Activated CD4-positive, alpha-beta T cell treated with anti-CD3 and anti-CD28 coated beads for 36 hours (primary cell): ENCODE measurements at places on chromosomes 1 and 21. TPM values are rescaled to one million over a fixed set of nuclear protein-coding genes. Genes with fewer than 3 reads are reported as not detected.

GRCh38 chr1:153396461-153396860 is 5.6 kb upstream of the S100A8 start:
- H3K4me3 ChIP-seq = no peak overlapping the region
- DNase-seq = no peak
- no peaks in the 10 kb centered on the region for H3K4me1 ChIP-seq
- H3K27ac ChIP-seq = no peak overlapping the region
- no peaks in the 10 kb centered on the region for H3K36me3 ChIP-seq

- H3K27me3 ChIP-seq = no peaks in the 10 kb centered on the region
- H3K4me1 ChIP-seq = no peaks in the 10 kb centered on the region
Observed at GRCh38 chr1:186643614-186644013, 36.6 kb downstream of the PTGS2 start.

DNA sequence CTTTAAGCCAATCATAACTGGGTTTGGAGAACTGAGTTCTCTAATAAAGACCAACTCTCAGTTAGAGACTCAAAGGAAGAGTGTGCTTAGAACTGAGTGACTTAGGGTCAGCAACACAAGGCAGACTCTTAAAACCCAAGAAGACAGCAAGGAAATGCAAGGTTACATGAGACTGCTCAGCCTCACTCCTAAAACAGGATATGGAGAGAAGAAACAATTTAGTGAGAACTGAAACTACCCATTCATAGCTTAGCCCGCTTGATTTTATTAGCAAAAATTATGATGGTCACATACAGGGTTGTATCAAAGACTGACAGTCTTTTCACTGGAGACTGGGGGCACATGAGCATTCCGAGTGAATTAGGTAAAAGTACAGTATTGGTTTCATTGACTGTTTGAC is 78.9 kb upstream of the DMRTA2 start:
- DNase-seq = no peak
- no peaks in the 10 kb centered on the region for H3K4me1 ChIP-seq
- H3K36me3 ChIP-seq = peaks cover 62% of the 10 kb centered on the region
- H3K4me3 ChIP-seq = no peak overlapping the region
- H3K27ac ChIP-seq = no peak overlapping the region

DNA sequence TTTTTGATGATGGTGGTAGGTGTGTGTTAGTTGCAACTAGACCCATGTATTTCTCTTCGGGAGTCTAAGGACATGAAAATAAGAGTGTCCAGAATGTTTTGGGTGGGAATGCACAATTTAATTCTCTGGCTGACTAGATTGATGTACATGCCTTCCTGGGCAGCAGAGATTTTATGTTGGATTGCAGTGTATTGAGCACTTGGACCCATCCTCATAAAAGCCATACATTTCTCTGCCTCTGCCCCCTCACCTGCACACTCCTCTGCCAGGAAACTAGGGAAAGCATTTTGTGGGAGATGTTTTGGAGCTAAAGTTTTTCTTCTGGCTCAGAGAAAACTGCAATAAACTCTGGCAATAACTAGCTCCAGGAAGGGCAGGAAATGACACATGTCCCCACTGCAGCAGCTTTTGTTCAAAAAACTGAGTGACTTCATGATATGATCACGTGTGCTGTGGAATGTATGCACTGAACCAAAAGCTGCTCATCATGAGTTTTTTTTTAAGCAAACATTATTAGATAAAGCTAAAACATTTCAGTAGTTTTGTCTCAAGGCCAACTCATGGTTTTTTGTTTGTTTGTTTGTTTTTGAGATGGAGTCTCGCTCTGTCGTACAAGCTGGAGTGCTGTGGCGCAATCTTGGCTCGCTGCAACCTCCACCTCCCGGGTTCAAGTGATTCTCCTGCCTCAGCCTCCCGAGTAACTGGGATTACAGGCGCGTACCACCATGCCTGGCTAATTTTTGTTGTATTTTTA is 17.6 kb downstream of the RIT1 start:
- peak; percentile 40 for DNase-seq
- H3K27me3 ChIP-seq = no peaks in the 10 kb centered on the region
- H3K27ac ChIP-seq = peak overlapping the region; percentile 72
- H3K4me3 ChIP-seq = no peak overlapping the region
- H3K4me1 ChIP-seq = peaks cover 18% of the 10 kb centered on the region

DNA sequence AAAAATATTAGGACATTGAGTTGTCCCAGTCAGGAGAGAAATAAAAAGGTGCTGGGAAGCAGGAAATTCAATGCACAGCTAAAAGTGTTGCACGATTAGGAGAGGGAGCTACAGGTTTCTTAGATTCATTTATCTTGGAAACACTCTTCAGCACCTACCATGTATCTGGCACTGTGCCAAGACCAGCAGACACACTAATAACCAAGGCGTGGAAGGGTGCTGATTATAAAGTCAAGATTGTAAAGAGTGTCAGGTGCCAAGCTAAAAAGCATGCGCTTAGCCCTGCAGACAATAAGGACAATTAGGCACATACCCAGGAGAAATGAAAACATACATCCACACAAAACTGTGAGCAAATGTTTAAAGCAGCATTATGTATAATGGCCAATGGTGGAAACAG is 129.9 kb downstream of the DSCAM start:
- H3K27me3 ChIP-seq = no peaks in the 10 kb centered on the region
- no peaks in the 10 kb centered on the region for H3K4me1 ChIP-seq
- no peak overlapping the region for H3K4me3 ChIP-seq
- no peak for DNase-seq

The MYOC gene
- not detected for total RNA-seq

The CYP4A11 gene
- not detected for total RNA-seq

The LGALS8 gene
- 155 TPM for total RNA-seq
